ENCODE measurements at places on chromosomes 6 and 20.

- DNase-seq: no peak
These were observed 25.0 kb downstream of the L3MBTL1 start for GRCh38 chr20:43532416-43533055.

DNA sequence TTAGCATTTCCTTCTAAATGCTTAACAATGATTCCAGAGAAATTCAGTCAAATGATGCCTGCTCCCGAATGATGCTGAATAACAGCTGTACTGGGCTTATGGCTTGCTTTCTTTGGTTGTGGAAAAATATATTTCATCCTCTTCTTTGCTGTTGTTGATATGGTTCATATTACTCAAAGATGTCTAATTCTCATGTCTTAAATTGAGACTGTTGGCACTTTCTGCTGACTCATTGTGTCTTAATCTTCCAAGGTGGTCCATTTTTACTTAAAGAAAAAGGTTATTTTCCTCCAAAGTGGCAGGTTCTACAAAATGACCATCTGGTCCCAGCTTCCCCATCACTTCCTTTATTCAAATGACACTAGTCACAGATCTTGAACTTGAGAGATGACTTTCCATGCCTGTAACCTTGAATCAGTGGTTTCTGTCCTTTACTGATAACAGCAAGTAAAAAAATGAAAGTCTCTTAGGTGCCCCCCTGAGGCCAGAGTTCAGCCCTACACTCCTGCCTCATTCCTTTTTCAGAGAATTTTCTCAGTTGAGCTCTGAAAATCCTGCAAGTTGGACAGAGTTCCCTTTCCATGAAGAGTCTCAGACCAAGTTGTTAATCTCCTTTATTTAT, 6.9 kb downstream of the SNAP25 start:
- peak; percentile 29 for DNase-seq

- no peak for DNase-seq
These were observed 2.7 kb downstream of the VEGFA start for GRCh38 chr6:43772681-43773049.

- no peak for DNase-seq
These were observed 2.9 kb upstream of the TDRD6 start for GRCh38 chr6:46684771-46685170.
